NCI-H510A (cell line): ENCODE measurements at places on chromosomes 3 and 15.
A peak's percentile ranks its signal among the peaks of the same experiment; 100 is the strongest.

DNA sequence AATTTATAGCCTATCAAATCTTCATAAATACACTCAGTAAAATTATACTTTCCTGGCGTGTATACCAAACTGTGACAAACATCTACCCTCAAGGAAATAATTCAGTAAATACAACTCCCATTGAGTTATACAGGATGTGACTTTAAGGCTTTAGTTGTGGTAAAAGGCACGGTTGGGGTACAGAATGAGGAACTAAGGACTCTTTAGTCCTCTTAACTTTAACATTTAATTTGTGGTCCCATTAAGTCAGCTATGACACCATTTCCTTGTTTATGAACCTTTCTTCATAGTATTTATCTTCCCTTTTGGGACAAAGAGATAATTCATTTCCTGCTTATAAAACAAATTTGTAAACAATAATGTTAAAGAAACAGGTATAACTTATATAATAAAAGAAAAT lies 30.2 kb downstream of the IFT80 start:
- DNase-seq, result no peak

DNA sequence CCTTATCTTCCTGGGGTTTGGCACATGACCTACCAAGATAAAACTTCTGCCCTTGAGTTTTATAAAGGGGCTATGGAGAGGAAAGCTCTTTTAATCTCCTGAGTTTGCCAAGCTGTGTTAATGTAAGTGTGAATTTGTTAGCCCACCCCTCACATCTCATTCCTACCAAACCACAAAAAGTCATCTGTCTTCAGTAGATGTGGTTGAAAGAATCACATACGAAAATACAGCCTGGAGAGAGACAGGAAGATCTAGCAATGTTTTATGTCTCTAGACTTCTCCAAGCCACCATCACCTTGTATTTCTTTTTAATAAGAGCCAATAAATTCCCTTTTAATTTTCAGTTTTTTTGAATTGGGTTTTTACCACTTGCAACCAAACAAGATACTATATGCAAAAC lies 68.9 kb upstream of the ZNF280D start:
- no peak for DNase-seq

- DNase-seq, result peak; percentile 44
These were observed 272.2 kb upstream of the CHRNA7 start for GRCh38 chr15:31758126-31758525.

GRCh38 chr3:42703695-42704025 lies 1.1 kb upstream of the HHATL start:
- no peak for DNase-seq
